NCI-H1694 treated with DMSO at 0.1 percent for 48 hours (cell line): ENCODE measurements at places on chromosomes 7 and 10.

GRCh38 chr10:103829838-103830465 is 25.4 kb downstream of the SH3PXD2A start:
- no peak for DNase-seq

GRCh38 chr7:122544463-122544862 is 154.5 kb downstream of the RNF133 start:
- no peak for DNase-seq

DNA sequence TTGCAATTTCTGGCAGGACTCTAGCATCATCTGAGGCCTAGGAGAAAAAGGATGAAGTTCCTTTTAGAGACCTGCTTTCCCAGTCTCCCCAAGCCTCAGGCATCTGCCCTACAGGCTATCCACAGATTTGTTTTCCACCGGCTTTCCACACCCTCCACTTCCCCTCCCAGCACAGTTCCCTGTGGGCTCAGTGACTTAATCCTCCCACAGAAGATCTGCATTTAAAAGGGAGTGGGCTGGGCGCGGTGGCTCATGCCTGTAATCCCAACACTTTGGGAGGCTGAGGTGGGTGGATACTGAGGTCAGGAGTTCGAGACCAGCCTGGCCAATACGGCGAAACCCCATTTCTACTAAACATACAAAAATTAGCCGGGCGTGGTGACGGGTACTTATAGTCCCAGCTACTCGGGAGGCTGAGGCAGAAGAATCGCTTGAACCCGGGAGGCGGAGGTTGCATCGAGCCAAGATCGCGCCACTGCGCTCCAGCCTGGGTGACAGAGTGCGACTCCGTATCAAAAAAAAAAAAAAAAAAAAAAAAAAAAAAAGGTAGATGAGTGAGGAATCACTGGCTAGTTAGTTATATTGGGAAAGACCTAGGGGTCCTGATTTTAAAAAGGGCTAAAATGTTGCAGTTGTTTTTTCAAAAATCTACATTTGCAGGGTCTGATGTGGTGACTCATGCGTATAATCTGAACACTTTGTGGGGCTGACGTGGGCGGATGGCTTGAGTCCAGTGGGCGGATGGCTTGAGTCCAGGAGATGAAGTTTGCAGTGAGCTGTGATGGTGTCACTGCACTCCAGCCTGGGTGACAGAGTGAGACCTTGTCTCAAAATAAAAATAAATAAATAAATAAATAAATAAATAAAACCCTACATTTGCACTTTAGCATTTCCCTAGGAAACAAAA is 119.5 kb downstream of the BAMBI start:
- DNase-seq = no peak

- no peak for DNase-seq
Measured at GRCh38 chr10:92149261-92149660, 141.6 kb downstream of the CPEB3 start.

DNA sequence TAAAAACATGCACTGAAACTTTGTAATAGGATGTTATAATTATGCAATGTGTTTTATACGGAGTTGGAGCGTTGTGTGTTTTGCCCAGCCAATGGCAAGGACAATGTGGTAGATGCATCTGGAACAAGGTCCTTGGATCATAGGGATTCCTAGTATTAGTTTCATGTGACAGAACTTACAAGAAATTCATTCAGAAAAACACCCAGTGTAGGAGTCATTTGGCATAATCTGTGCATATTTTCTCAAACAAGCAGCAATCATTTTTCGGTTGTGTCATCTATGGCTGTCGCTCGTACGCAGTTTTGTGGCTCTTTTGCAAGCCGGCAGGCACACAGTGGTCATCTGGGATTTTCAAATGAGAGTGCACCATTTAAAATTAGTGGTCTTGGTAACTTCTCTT is 19.8 kb downstream of the CREB5 start:
- DNase-seq = no peak

- DNase-seq = no peak
Measured at GRCh38 chr10:102534333-102534732, 30.6 kb downstream of the SUFU start.

DNA sequence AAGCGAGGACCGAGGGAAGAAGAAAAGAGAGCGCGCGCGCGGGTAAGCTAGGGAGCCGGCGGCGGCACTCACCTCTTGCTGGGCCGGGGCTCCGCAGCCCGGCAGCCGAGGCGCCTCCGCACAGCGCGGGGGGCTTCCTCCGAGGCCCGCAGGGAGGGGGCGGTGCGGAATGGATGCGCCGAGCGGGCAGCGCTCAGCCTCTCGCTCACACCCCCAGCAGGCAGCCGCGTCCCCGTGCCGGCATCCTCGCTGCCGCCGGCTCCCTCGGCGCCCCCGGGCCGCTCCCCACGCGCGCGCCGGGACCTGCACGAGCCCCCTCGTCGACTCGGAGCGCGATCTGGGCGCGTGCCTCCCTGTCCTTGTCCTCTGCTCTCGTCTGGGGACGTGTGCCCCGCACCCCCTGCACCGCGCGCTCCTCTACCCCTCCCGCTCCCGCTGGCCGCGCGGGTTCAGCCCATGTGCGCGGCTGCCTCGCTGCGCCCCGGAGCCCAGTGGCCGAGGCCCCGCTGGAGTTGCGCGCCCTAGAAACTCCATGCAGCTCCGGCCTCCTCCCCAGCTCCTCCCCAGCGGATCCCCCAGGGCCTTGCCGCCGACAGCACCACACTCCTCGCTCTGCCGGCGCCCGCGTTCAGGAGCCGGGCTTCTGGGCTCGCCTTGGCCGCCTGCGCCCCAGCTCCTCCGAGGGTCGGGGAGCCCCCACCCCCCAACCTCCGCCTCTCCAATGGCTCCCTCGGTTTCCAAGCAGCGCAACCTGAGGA is 75.3 kb downstream of the CALN1 start:
- no peak for DNase-seq

DNA sequence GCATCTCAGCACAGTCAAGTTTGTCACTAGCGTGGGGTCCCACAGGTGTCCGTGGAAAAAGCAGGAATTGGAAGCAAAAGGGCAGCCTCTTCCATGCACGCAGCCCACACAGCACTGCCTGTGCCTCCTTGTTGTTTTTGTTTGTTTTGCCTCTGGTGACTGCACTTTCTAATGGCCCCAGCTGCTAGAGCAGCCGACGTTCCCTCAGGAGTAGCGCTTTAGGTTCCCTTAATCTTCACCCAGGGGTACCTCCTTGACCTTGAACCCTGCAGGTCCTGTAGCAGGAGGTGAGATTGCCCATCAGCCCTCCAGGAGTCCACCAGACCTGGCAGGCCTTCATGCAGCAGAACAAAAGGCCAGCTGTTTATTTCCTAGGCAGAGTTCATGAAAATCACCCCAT is 210.1 kb downstream of the CACNB2 start:
- DNase-seq = no peak

DNA sequence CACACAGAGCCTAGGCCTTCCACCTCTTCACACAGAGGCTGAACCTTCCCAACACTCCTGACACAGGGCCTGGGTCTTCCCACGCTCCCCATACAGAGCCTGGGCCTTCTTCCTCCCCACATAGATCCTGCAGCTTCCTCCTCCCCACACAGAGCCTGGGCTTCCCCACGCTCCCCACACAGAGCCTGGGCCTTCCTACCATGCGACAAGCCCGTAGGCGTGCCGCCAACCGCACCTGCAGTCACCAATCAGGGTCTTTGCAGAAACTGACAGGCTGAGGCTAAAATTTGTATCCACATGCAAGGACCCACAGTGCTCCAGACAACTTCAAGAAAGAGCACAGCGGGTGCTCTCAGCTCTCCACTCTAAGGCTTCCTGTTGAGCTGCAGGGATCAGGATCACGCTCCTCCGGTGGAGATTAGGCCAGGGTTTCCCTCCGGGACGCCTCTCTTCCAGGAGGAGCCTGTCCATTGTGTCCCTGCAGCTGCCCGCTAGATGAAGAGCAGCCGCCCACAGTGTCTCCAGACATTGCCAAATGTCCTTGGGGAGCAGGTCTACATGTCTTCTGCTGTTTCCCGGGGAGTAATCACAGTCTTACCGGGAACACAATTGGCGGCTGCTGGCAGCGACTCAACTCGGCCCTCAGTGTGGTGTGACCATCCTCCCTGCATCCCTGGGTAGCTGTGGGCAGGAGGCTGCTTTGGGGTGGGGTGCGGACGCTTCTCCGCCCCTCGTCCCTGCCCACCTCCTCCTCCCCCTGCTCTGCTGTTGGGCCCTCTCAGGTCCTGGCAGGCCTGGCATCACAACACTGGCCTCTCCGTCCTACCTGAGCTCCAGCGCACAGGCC is 9.7 kb downstream of the CFAP46 start:
- DNase-seq = no peak

GRCh38 chr7:48681006-48681405 is 243.3 kb upstream of the CDC14C start:
- no peak for DNase-seq

GRCh38 chr10:122091722-122092121 is 102.8 kb downstream of the TACC2 start:
- no peak for DNase-seq
